ENCODE measurements at places on chromosomes 7 and 10.

- DNase-seq = peak; percentile 59
Observed at GRCh38 chr10:16944402-16944801, 127.2 kb upstream of the RSU1 start.

DNA sequence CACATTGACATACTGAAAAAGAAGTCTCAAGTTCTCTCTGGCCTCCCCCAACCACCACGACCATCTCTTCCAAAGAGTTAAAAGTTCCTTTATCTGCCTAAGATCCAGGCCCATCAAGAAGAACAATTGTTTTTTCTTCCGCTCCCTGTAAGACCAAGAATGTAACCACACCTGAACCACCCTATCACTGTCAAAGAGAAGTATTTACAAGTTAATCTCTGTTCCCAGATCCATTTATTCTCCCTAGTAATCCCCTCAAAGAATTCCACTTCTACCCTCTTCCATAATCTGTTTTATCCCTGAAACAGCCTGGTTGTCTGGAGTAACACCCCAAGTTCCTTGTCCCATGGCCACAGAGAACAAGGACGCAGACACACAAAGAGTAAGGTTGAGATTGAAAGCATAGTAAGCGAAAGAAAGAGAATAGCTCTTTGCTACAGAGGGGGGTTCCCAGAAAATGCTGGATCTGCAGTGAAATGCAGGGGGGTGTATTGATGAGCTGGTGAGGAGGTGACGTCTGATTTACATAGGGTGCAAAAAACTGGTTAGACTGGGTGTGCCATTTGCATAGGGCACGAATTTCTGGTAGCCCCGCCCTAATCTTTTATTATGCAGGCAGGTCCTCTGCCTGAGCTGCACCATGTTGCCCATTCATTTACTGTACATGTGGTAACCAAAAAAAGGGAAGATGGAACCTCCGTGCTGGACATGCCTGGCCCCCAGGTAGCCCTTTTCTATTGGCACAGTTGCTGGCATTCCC, 122.0 kb downstream of the SKIDA1 start:
- no peak for DNase-seq

- no peak for DNase-seq
Observed at GRCh38 chr7:80302078-80302477, 167.4 kb downstream of the GNAI1 start.

- peak; percentile 43 for DNase-seq
Observed at GRCh38 chr10:78588194-78588811, 480.5 kb upstream of the ZMIZ1 start.

- DNase-seq = no peak
Observed at GRCh38 chr7:158606671-158607424, 19.2 kb upstream of the PTPRN2 start.

- DNase-seq = no peak
Observed at GRCh38 chr7:92613214-92613613, 23.0 kb upstream of the FAM133B start.

- no peak for DNase-seq
Observed at GRCh38 chr7:30647589-30648364, 34.5 kb downstream of the CRHR2 start.

DNA sequence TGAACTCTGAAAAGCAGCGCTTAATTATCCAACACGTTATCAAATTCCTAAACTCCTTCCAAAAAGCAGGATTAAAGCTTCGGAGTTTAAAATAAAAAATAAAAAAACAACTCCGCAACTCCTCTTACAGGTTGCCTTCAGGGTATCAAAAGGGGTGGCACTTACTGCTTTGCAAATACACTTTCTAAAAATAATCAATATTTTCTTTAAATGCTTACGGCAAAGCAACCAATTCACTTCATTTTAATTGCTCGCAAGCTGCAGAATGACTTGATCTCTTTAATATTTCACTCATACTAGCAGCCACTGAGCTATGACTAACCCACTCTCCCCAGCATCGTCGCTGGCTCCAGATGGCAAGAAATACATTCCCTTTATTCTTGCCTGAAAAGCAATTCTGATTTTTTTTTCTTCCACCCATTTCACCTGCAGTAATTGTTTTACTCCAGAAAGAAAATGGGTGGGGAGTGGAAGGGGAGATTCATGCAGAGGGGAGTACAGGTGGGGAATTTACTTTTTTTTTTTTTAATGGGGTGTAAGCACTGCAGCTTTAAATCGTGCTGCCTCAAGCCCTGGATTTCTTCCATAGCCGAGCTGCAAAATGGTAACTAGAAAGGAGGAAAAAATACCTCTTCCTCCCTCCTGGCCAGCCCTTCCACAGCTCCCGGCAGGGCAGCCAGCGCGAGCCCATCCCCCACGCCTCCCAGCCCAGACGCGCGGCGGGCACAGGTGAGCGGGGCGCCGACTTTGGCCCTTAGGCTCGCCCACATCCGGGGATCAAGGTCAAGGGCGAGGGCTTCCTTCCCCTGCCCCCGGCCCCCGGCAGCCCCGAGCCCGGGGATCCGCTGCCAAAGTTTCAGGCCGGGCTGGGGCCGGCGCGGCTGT, 54.2 kb upstream of the FHIP2A start:
- DNase-seq = peak; percentile 66

- DNase-seq = no peak
Observed at GRCh38 chr7:54680377-54681005, 78.5 kb downstream of the SEC61G start.

DNA sequence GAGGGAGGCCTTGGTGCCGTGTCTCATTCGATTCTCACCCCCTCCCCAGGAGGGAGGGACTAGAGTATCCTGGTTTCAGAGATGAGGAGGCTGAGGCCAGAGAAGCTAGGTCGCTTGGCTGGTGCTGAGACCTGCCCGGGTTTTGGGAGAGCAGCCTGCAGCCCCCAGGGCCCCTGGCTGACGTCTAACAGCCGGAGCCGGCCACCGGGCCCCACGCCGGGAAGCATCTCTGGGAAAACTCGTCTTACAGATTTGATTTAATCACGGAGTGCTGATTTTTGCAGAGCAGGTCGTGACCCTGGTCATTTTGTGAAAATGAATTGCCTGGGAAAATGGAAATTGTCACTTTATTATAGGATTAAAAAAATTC, 97.5 kb downstream of the MICALL2 start:
- no peak for DNase-seq

DNA sequence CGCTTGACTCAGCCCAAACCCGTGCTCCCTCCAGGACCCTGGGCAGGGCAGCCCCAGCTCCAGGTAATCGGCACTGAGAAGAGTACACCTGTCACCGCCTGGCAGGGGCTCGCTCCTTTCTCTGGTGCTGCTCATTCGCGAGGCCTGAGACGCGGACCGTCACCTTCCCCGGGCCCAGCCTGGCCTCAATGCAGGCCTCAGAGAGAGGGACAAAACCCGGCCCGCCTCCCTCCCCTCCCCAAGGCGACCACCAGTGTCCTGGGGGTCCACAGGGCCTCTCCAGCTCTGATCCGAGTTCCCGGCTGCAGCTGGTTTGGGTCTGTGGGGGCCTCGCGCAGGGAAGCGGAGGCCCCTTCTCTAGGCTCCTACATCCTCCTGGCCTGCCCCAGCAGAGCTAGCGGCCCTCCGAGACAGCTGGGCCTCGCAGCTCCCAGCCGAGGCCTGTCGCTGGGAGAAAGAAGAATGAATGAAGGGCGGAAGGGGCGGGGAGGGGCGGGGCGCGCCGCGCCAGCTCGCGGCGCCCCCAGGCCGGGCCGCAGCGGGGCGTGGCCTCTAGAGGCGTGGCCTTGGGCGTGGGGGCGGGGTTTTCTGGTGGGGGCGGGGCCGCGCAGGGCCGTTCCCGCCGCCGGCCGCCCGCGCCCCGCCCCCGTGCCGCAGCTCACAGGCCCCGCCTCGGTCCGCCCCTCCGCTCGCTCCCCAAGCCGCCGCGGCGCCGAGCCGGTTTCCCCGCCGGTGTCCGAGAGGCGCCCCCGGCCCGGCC, at the start of gene LIMK1:
Gene LIMK1 (plus strand): TSS at position 688 of the 760 bp plus-strand sequence. CDS start 187 bp downstream, outside the sequence.
- DNase-seq = peak; percentile 82

GRCh38 chr7:130650611-130651120, 17.9 kb downstream of the COPG2 start:
- DNase-seq = no peak

DNA sequence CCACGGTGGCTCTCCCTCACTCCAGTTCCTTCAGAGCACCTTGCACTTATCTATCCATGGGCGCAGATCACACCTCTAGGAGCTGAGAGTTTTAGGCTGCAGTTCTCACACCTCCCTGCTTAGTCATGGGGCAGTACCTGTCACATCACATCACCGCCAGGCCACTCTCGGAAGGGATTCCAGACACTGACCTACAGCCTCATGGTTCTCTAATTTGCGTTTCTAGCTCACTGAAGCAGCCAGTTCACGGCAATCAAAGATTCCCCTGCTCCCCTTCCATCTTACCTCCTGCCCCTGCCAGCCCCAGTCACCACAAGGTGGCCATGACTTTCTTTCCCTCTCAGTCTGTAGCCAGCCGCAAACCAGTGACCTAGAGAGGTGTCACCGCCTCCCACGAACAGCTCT, 34.2 kb downstream of the ADRB1 start:
- DNase-seq = no peak

- no peak for DNase-seq
Observed at GRCh38 chr10:86366902-86367151, 232 bp upstream of the GRID1 start.

DNA sequence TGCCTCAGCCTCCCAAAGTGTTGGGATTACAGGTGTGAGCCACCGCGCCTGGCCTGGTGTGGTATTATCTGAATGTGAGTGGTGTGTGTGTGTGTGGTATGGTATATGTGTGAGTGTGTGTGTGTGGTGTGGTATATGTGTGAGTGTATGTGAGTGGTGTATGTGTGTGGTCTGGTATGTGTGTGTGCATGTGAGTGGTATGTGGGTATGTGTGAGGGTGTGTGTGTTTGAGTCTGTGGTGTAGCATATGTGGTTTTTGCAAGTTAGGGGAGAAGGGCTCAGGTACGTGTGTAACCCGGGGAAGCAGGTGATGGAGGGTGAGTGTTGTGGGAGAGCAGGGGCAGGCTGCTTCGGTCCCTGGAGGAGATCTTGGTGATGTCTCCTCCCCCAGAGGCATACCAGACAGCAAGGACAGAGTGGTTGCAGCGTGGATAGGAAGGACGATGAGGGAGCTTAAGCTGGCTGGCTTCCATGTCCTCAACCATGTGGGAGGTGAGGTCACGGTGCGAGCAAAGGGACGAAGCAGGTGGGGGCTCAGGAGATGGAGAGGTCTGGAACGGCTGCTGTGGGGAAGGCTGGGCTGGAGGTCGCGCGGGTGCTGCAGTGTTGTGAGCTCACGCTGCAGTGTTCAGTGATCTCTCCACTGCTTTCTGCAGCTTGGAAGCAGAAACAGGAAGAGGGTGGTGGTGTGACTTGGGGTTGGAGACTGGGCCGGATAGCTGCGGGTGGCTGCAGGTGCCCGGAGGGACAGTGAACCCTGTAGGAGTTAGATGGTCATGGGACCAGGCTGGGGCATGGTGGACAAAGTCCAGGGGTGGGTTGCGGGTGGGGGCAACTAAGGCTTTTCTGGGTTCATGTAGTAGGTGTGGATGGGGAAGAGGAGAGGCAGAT, 5.0 kb downstream of the ZYX start:
- no peak for DNase-seq

Data from astrocyte of the spinal cord (primary cell).